Tibial nerve (tissue), 4 donors: ENCODE measurements at places on chromosomes 13 and 19. TPM values are rescaled to one million over a fixed set of nuclear protein-coding genes. Genes with fewer than 3 reads are reported as not detected.

The ZNF823 gene
- 8.1 TPM for total RNA-seq

The GSX1 gene
- not detected for total RNA-seq

GRCh38 chr19:10266706-10267105 is 4.2 kb upstream of the ICAM1 start:
- H3K27ac ChIP-seq: no peak overlapping the region
- no peaks in the 10 kb centered on the region for H3K27me3 ChIP-seq
- H3K4me3 ChIP-seq: no peak overlapping the region
- H3K4me1 ChIP-seq: peaks cover 7% of the 10 kb centered on the region
- no peak for DNase-seq

- H3K4me1 ChIP-seq: peaks cover 52% of the 10 kb centered on the region
- H3K36me3 ChIP-seq: no peaks in the 10 kb centered on the region
- H3K27ac ChIP-seq: peak overlapping the region; percentile 50
- DNase-seq: peak; percentile 72
- H3K27me3 ChIP-seq: no peaks in the 10 kb centered on the region
These were observed 7.1 kb downstream of the ARID3A start for GRCh38 chr19:932648-933552.

DNA sequence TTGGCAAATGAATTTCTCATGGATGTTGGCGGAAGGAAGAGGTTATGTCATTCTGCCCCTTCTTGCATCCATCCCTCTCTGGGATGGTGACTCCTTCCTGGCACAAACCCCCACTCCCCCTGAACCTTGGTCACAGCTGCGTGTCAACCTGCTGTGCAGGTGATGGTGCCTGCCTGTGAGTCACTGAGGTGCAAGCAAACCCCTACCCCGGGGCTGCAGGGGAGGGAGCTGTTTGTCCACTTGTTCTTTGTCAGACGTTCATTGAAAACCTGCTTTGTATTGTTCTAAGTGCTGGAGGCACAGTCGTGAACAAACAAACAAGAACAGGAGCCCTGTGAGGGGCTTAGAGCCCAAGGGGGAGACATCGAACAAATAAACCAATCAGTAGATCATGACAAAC is 2.0 kb upstream of the GAPDHS start:
- no peak overlapping the region for H3K27ac ChIP-seq
- no peak for DNase-seq
- no peak overlapping the region for H3K4me3 ChIP-seq
- no peaks in the 10 kb centered on the region for H3K27me3 ChIP-seq
- no peaks in the 10 kb centered on the region for H3K4me1 ChIP-seq

GRCh38 chr13:25978961-25979360 is 72.9 kb downstream of the SHISA2 start:
- H3K4me1 ChIP-seq: no peaks in the 10 kb centered on the region
- H3K4me3 ChIP-seq: no peak overlapping the region
- H3K27me3 ChIP-seq: no peaks in the 10 kb centered on the region
- no peak overlapping the region for H3K27ac ChIP-seq
- DNase-seq: no peak
- H3K36me3 ChIP-seq: no peaks in the 10 kb centered on the region

- H3K4me1 ChIP-seq: peaks cover 31% of the 10 kb centered on the region
- H3K27me3 ChIP-seq: no peaks in the 10 kb centered on the region
- DNase-seq: no peak
- no peak overlapping the region for H3K27ac ChIP-seq
- H3K36me3 ChIP-seq: peaks cover 5% of the 10 kb centered on the region
These were observed 22.9 kb downstream of the UBAC2 start for GRCh38 chr13:99223587-99223986.

- H3K27me3 ChIP-seq: no peaks in the 10 kb centered on the region
- no peak overlapping the region for H3K27ac ChIP-seq
- no peaks in the 10 kb centered on the region for H3K4me1 ChIP-seq
- no peaks in the 10 kb centered on the region for H3K36me3 ChIP-seq
These were observed 20.4 kb upstream of the FAM216B start for GRCh38 chr13:42760951-42761350.

GRCh38 chr19:49855676-49856573 is 5.0 kb downstream of the PTOV1 start:
- H3K36me3 ChIP-seq: no peaks in the 10 kb centered on the region
- no peak overlapping the region for H3K4me3 ChIP-seq
- no peak for DNase-seq
- H3K27me3 ChIP-seq: no peaks in the 10 kb centered on the region
- H3K4me1 ChIP-seq: peaks cover 28% of the 10 kb centered on the region

DNA sequence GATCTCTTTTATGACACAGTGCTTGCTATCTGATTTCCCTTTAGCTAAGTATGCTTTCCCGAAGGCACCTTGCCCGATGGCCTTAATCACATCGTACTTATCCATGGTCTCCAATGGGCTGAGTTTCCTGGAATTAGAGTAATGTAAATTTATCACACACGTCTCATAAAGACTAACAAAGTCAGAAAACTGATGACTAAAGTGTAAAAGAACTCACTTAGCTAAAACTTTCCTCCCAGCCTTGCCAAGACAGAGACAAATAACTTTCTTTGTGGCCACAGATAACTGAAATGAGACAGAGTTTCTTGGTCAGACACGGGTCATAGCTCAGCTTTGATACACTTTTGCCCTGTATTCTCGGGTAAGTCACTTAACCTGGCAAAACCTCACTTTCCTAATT is 1.5 kb downstream of the NEK5 start:
- no peaks in the 10 kb centered on the region for H3K27me3 ChIP-seq
- H3K4me3 ChIP-seq: no peak overlapping the region

DNA sequence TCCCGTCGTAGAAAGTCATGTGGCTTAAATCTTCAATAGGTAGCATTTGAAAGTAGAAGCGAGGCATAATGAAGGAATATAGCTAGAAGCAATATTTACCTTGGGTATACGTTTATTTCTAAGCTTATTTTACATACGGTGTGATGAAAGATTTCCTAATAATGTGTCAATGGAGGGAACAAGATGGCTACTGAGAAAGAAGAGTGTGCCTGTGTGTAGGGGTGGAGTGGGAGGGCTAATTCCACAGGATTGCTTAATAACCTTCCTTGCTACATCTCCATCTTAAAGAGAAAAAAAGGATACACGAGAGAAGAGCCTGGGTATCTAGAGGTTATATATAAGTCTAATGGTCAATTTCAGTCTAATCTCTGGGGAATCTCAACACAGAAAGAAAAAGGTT is 2.0 kb downstream of the SPART start:
- peaks cover 63% of the 10 kb centered on the region for H3K4me1 ChIP-seq
- DNase-seq: no peak
- H3K36me3 ChIP-seq: no peaks in the 10 kb centered on the region
- H3K27me3 ChIP-seq: no peaks in the 10 kb centered on the region
